Calu3 (cell line): ENCODE measurements at places on chromosomes 4 and X. TPM values are rescaled to one million over a fixed set of nuclear protein-coding genes. Genes with fewer than 3 reads are reported as not detected.

The FMR1NB gene
- not detected in 2 replicates for total RNA-seq

The RPS6KA6 gene
- 3.0 and 3.8 TPM in 2 replicates for total RNA-seq

The HMX1 gene
- total RNA-seq: not detected in 2 replicates

The PITX2 gene
- total RNA-seq: not detected in 2 replicates
